ENCODE measurements at places on chromosomes 1 and 21.

DNA sequence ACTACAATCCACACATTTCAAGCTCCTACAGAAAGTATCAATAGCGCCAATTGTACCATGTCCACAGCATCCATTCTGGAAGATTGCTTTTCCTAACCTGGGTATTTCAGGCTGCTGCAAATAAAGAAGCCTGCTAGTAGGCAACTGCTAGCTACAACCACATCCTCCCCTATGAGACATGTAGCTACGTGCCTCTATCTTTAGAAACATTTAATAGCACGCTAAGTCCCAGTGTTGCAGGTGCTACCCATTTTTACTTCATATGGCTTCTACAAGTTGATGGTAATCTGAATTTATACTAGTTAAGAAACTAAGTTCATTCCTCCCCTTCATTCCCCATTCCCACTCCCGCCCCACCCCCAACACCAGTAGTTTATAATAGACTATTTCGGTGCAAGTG is 7.4 kb upstream of the AMPD1 start:
- no peak for DNase-seq

GRCh38 chr21:16037421-16037955 is 307.7 kb downstream of the USP25 start:
- no peak for DNase-seq

GRCh38 chr1:21526441-21526840 is 17.2 kb downstream of the ALPL start:
- DNase-seq = no peak

DNA sequence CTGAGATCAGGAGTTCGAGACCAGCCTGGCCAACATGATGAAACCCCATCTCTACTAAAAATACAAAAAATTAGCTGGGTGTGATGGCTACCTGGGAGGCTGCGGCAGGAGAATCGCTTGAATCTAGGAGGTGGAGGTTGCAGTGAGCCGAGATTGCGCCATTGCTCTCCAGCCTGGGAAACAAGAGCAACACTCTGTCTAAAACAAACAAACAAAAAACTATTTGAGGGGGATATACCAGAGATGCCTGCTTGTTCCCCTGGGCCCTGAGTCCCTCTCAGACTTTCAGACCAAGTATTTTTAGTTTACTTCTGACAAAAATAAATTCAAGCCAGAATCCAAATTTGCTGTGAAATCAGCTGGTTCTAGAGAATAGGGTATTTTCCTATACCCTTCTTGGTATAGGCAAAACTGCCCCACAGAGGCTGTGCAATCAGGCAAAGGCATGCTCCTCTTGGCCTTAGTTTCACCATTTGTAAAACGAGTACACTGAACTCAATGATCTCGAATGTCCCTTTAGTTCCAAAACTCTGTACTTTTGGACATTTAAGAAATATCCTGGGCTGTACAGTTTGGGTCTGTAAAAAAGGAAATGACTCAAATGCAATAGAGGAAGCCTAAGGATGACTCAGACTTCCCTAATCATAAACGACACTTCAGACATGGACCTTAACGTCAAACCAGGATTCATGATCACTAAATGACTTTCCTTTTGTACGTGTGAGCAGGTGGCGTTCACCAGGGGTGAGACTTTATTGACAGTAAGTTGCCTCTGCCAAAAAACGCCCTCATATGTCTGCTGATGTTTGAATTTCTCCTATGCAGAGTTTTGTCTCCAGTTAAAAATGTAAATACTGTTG is 16.1 kb downstream of the ENSA start:
- DNase-seq = no peak

DNA sequence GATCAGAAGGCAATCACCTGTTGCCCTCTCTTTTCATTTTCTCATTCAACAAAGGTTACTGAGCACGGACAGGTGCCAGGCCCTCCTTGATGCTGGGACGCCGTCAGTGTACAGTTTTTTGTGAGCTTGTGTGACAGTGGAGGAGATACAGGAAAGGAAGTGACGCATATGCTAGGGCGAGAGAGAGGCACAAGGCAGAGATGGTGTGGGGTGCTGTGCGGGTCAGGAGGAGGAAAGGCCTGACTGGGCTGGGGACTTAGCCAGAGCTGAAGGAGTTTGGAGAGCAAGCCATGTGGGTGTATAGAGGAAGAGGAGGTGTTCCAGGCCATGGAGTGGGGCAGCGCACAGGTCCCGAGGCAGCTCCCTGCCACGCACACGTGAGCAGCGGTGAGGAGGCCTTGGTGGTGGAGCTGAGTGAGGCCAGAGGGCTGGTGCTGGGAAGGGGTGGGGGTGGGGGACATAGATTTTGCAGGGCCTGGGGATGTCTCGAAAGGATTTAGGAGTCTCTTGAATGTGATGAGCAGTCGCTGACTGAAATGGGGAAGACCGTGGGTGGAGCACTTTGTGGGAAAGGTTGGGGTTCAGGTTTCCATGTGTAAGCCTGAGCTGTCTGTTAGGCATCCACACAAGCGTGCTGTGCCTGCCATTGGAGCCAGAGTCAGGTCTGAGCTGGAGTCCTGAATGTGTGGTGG is 46.0 kb downstream of the TRAPPC10 start:
- no peak for DNase-seq

DNA sequence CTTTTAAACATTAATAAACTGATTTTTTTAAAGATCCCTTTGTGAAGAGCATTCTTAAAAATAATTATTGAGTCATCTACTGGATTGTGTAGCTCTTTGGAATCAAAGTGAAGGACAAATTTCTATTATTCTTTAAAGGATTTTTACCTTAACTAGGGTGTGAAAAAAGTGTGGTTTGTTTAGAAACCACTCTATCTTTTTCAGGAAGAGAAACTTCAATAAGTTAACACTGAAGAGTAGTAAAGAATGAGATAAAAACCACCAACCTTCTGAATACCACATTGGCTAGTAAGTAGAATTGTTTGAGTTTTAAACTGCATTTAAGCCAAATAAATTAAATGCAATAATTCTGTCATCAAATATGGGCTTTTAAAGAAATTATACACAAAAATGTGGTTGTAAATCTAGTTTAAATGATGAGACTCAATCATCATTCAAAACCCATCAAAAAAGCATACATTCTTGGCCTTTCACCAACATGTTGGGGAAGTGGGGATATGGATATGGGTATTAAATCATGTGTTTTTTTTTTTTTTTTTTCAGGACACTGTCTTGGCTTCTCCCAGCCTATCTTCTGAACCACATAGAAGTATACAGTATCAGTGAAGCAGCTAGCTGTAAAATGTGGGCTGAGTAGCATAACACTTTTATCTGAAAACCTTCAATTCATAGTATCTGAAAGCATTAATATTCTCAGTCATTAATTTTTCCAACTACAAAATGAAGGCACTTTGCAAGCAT is 4.8 kb downstream of the S1PR1 start:
- DNase-seq = no peak

DNA sequence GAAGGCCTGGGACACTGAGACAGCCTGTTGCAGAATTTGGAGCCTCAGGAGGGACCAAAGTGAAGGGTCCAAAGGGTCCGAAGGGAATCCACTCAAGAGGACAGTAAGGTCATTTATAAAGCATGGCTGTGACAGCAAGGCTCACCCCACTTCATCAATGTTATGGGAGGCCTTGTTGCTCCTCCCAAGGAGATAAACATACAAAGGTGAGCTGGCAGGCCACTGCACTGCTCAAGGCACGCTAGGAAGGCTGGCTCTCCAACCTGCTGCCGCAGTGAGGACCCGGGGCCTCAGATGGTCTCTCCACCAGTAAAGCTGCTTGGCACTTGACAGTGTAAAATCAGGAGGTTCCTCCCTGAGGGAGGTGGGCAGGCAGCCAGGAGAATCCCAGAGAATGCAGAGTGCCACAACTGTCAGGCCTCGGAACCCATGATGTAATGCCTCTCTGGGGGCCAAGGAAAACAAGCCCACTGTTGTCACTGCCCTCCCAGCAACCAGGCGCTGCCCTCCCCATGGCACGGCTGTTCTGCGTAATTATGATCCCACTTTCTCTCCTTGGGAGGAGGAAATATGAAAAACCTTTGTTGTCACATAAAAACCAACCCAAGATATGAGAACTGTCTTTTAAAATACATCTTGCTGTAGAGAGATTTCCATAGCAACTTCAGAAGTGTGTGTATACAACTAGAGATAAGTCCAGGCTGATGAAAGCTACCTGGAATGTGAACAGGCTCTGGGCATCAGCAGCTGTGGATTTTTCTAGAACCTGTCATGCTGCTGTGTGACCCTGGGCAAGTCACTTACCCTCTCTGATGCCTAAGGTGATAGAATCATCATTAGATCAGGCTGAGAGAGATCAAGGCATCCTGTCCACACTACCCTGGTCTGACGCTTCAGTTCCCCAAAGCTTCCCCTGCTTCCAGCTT is 102.5 kb downstream of the KCNN3 start:
- no peak for DNase-seq

DNA sequence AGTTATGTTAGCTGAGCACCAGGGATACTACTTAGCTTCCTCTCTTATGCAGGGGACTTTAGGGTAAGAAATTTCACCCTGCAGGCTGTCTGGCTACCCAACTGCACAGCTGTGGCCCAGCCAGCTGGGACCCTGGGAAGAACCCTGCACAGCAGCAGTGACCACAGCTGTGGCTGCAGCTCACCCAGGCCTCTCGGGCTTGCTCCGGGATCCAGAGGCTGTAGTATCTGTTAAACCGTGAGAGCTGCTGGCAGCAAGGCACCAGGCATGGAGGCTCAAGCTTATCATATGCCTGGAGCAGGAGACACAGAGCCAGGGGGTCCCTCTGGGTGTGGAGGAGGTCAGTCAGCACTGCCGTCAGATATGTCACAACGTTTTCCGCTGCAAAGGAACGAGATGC is 40.3 kb downstream of the URB1 start:
- no peak for DNase-seq

DNA sequence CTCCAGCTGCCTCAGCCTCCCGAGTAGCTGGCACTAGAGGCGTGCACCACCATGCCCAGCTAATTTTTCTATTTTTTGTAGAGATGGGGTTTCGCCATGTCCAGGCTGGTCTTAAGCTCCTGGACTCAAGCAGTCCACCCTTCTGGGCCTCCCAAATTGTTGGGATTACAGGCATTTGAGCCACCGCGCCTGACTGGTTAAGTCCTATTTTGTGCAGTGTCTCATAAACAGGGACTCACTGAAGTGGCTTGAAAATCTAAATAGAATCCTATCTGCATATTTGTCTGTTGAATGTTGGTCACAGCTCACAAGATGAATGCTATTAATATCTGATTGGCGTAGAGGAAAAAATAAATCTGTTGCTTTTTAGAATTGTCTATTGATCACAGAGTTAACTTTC is 5.9 kb upstream of the CHAF1B start:
- DNase-seq = no peak

- no peak for DNase-seq
These were observed 15.4 kb upstream of the CYYR1 start for GRCh38 chr21:26588446-26588845.

- no peak for DNase-seq
These were observed 7.9 kb downstream of the HYI start for GRCh38 chr1:43445606-43446387.

GRCh38 chr1:62397301-62397700 is 39.5 kb upstream of the USP1 start:
- no peak for DNase-seq

GRCh38 chr1:160776178-160776577 is 19.8 kb upstream of the LY9 start:
- no peak for DNase-seq

- DNase-seq = no peak
These were observed 8.6 kb upstream of the TACSTD2 start for GRCh38 chr1:58585581-58586151.

DNA sequence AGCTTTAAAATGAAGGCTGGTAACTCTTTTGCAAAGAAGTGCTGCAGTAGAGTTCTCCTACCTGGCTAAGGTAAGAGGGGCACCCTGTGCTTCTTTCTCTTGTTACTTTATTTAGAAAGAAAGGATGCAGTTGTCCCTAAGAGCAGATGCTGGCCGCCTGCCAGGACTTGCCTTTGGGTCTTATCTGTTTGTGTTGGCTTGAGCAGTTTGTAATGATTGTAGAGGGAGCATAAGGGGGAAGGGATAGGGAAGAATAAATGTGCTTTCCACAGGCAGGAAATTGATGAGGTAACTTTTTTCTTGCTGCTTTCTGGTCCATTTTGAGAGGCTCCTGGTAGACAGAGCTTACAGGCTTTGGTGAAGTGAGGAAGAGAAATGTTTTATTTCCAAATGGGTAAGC is 229.6 kb downstream of the HHAT start:
- DNase-seq = no peak

DNA sequence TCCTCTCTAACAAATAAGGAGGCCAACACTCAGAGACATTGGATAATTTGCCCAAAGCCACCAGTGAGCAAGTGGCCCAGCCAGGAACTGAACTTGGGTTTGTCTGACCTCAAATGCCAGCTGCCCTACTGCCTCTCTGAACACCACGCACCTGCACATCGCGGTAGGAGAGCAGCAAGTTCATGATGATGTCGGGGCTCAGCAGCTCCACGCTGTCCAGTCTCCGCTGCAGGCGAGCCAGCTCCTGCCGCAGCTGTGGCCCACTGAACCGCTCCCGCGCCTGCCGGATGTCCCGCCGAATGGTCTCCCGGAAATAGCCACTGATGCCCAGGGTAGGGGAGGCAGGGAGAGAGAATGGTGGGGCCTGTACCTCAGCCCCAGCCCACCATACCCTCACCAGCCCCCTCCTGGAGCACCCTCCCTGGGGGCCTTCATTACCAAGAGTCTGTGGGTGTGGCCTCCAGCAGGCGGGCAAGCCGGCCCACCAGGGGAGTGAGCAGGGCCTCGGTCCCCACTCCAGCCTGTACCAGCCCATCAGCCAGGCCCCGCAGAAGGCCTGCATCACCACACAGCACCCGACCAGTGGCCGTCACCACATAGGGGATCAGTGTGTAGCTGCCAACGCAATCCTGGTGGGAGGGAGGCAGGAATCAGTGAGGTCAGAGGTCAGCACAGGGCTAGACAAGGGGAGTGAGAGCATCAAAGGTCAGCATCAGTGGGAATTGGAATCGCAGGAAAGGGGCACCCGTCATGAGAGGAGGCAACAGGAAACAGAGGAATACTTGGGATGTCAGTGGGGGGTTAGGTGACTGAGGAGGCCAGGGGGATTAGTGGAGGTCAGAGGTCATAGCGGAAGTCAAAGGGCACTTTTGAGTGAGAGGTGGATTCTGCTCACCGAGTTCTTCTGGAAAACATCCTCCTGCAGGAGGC is 2.7 kb downstream of the MAP3K6 start:
- no peak for DNase-seq

GRCh38 chr1:248837781-248838356 is at the start of gene ZNF672:
Gene ZNF672 (plus strand): TSS chr1:248838224. CDS start chr1:248847275, 9,051 bp downstream.
- DNase-seq = peak; percentile 86

Measured in activated gamma-delta T cell (primary cell).